Activated CD4-positive, CD25-positive, alpha-beta regulatory T cell treated with anti-CD3 and anti-CD28 coated beads, Interleukin-2, amount 50 U/mL, for 16 hours (primary cell): ENCODE measurements at places on chromosomes 7 and 10.

DNA sequence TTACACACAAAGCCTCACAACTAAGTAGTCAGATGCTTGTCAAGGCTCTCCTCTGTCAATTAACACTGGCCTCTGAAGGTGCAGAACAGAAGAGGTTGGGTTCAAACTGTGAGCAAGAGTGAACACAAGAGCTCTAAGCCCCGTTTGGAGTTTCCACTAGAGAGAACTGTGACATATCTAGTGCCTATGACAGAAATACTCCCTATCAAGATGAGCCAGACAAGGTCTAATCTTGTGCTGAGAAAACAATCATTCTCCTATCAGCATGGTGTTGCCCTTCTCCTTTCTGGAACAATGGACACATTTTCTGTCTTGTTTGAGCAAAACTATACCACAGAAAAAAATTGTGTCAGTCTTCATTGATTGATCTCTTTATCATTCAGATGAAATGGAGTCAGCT, 62.4 kb upstream of the CCDC71L start:
- no peak for DNase-seq

- DNase-seq: no peak
Observed at GRCh38 chr7:47465191-47465590, 116.7 kb downstream of the TNS3 start.

- no peak for DNase-seq
Observed at GRCh38 chr10:48638739-48639527, 34.1 kb upstream of the ARHGAP22 start.

DNA sequence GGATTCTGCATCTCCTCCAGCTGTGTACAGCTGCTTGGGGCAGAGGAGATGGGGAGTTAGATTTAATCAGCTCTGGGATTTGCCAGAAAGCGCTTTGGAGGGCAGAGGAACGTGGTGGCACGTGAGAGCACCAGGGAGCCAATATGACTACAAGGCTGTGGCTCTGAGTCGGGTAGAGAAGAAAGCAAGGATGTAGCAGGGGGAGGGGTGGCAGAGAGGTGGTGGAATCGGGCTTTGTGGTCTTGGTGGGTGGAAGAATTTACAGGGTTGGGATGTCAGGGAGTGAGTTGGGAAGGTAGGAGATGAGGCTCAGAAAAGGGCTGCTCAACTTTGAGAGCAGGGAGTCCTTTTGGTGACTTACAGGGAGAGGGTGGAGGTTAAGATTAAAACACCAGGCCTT, 113.6 kb downstream of the CCNY start:
- no peak for DNase-seq

GRCh38 chr7:106693677-106694353, 32.9 kb upstream of the CCDC71L start:
- DNase-seq: no peak

- DNase-seq: no peak
Observed at GRCh38 chr7:127786184-127786583, 134.2 kb downstream of the SND1 start.

- no peak for DNase-seq
Observed at GRCh38 chr7:157445956-157446295, 109.1 kb downstream of the DNAJB6 start.

DNA sequence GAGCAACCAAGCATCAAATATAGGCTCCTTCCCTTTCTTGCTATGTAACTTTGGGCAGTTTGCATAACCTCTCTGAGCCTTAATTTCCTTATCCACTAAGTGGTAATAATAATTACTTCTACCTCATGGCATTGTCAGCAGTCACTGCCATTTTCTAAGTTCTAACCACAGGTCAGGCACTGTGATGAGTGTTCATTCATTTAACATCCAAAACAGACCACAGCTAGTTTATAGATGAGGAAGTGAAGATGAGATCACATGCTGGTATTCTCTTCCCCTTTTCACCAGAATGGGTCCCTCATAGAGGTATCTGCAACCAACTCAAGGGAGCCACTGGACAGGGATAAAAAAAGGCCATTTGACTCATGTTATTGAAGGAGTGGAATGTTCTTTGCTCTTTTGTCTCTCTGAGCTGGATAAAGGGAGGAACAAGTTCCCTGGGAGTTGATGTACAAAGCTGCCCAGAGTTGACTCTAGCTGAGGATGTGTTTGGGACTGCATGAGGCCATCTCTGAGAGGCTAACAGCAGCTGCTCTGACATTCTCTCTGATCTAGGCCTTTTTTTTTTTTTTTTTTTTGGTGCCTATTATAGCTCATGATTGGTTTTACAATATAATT, 65.0 kb downstream of the DNAJC12 start:
- no peak for DNase-seq
